Panc1 (cell line): ENCODE measurements at places on chromosomes 3 and 15. TPM values are rescaled to one million over a fixed set of nuclear protein-coding genes. Genes with fewer than 3 reads are reported as not detected.

Gene GPR149
- total RNA-seq: not detected

Gene GRAMD1C
- total RNA-seq: 3.9 TPM

Gene RBPMS2
- 33.7 TPM for total RNA-seq

Gene LYZL4
- total RNA-seq: not detected

Gene EIF5A2
- total RNA-seq: 72.0 TPM

Gene VEPH1
- total RNA-seq: 0.51 TPM

Gene MASP1
- total RNA-seq: not detected

Gene GCSAM
- 0.08 TPM for total RNA-seq

Gene CKMT1B
- total RNA-seq: 2.4 TPM

Gene PCOLCE2
- 14.6 TPM for total RNA-seq

Gene CCR1
- total RNA-seq: not detected

Gene GOLGA6L10
- 3.5 TPM for total RNA-seq

Gene TMEM212
- not detected for total RNA-seq
